ENCODE measurements at places on chromosomes 6 and 20. TPM values are rescaled to one million over a fixed set of nuclear protein-coding genes. Genes with fewer than 3 reads are reported as not detected.

The PDE10A gene
- 2.7 TPM for total RNA-seq

The CNKSR3 gene
- 9.5 TPM for total RNA-seq

The RGS17 gene
- 0.59 TPM for total RNA-seq

The RSPH4A gene
- total RNA-seq, result 5.6 TPM

DNA sequence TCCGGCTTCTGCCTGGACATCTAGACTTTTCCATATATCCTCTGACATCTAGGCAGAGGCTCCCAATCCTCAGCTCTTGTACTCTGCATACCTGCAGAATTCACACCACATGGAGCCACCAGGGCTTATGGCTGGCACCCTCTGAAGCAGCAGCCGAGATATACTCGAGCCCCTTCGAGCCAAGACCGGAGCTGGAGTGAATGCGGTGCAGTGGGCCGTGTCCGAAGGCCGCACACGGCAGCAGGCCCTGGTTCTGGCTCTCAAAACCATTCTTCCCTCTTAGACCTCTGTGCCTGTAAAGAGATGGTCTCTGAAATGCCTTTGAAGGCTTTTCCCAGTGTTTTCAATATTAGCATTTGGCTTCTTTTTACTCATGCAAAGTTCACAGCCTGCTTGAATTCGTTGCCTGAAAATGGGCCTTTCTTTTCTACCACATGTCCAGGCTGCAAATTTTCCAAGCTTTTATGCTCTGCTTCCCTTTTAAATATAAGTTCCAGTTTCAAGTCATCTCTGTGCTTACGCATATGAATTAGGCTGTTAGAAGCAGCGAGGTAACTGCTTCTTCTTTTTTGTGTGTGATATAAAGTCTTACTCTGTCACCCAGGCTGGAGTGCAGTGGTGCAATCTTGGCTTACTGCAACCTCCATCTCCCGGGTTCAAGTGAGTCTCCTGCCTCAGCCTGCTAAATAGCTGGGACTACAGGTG is 3.8 kb upstream of the SIRPB1 start:
- H3K27ac ChIP-seq, result peak overlapping the region; percentile 31
- no peak for DNase-seq
- H3K36me3 ChIP-seq, result no peaks in the 10 kb centered on the region
- peaks cover 19% of the 10 kb centered on the region for H3K4me1 ChIP-seq

- H3K4me1 ChIP-seq, result no peaks in the 10 kb centered on the region
- no peak overlapping the region for H3K27ac ChIP-seq
- no peak overlapping the region for H3K4me3 ChIP-seq
- DNase-seq, result no peak
Observed at GRCh38 chr6:144899161-144899560, 614.0 kb downstream of the UTRN start.

DNA sequence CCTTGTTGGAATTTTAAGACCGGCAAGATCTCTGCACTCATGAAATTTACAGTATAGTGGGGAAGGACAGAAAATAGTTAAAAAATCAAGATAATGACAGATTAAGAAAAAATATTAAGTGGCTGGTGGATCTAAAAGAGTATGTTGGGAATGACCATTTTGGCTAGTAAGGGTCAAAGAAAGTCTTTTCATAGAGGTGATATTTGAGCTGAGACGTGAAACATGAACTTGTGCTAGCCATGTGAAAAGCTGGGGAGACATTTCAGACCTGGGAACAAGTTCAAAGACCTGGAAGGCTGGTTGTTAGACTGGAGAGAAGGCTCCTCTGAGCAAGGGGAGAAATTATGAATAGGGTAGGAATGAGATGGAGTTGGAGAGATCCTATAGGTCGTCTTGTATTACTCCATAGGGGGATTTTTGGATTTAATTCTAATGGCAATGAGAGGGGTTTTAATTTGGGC is 4.7 kb downstream of the BICRAL start:
- H3K27ac ChIP-seq, result peak overlapping the region; percentile 0
- peaks cover 65% of the 10 kb centered on the region for H3K4me1 ChIP-seq
- H3K4me3 ChIP-seq, result no peak overlapping the region
- no peak for DNase-seq

GRCh38 chr6:136795386-136795785 is 3.1 kb upstream of the MAP3K5 start:
- no peaks in the 10 kb centered on the region for H3K27me3 ChIP-seq
- no peak overlapping the region for H3K27ac ChIP-seq
- no peak overlapping the region for H3K4me3 ChIP-seq
- no peaks in the 10 kb centered on the region for H3K36me3 ChIP-seq

GRCh38 chr6:32397252-32397920 is 9.6 kb downstream of the BTNL2 start:
- H3K27ac ChIP-seq, result no peak overlapping the region
- no peaks in the 10 kb centered on the region for H3K4me1 ChIP-seq
- H3K36me3 ChIP-seq, result no peaks in the 10 kb centered on the region
- no peak overlapping the region for H3K4me3 ChIP-seq
- H3K27me3 ChIP-seq, result peaks cover 7% of the 10 kb centered on the region

DNA sequence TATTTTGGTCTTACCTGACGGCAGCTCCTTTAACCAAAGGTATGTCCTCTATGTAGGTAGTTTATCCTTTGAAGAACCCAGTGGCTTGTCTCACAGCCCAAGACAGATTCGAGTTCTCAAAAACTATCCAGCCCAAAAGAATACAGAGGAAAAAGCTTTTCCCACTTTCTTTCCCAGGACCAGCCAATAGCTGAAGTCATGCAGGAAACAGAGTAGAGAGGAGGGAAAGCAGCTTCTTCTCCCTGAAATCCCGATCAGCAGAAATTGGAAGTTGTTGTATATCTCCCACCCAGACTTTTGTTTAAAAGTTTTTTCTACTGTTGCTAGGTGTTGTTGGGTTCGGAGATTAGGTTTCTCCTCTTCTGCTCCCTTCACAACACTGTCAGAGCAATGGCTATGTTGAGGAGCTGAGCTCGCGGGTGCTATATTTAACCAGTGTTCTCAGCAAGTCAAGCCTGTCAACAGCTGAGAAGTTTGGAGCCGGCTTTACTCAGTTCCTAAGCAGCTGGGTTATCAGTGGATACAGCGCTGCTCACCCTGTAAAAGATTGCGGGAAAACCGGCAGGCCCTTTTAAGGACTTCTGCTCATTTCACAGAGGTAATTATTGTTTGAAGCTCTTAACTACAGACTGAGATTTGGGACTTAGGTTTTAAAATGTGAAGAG is at the start of gene FILIP1:
Gene FILIP1, minus strand, starts transcription at position 401 of the 665 bp plus-strand sequence. CDS start 78,828 bp downstream, outside the sequence.
- H3K27ac ChIP-seq, result peak within 1 kb of the TSS; percentile 84
- peaks cover 3% of the 10 kb centered on the region for H3K4me1 ChIP-seq
- H3K36me3 ChIP-seq, result no peaks in the 10 kb centered on the region
- DNase-seq, result peak; percentile 44
- H3K27me3 ChIP-seq, result no peaks in the 10 kb centered on the region
- H3K4me3 ChIP-seq, result peak within 1 kb of the TSS; percentile 47

GRCh38 chr20:35431621-35432429 is 6.2 kb downstream of the GDF5 start:
- no peaks in the 10 kb centered on the region for H3K36me3 ChIP-seq
- no peak for DNase-seq
- no peaks in the 10 kb centered on the region for H3K27me3 ChIP-seq
- H3K4me3 ChIP-seq, result no peak overlapping the region
